Fibroblast of pulmonary artery (primary cell): ENCODE measurements at places on chromosomes 5 and 9.

- DNase-seq: no peak
Observed at GRCh38 chr5:172313915-172314314, 30.4 kb upstream of the UBTD2 start.

DNA sequence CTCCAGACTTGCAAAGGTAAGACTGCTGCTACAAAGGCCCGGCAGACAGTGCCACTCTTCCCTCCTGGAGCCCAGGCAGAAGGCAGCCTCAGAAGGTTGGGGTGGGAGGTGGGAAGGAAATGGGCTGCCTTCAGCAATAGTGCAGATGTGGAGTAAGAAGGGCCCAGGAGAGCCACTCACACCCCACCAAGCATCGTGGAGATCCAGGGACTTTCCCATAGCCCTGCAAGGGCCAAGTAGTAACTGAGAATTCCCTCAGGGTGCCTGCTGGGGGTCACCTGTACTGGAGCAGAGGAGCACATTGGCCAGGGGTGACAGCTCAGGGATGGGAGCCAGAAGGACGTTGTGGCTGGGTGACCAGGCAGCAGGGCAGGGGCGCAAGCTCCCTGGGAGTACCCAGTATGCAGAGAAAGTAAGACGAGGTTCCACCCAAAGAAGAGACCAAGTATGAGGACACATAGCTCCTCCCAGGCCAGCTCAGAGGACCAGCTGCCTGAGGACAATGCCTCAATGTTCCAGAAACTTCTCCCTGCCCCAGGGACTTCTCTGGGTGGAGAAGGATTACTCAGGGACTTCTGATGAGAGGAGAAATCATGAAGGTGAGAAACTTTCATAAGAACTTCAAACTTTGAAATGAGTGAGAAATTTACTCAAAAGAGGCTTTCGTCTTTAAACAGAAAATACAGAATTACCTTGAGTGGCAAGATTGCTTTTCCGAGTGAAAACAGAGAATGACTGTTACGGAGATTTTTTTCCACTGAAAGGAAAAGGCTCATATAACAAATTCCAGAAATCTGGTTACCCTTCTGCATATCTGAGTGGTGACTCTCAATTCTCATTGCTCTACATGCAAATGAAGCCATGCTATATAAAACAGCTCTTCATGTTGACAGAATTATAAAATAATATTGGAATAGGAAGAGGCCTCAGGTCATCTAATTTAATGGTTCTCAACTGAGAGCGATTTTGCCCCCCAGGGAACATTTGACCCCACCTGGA lies 87.9 kb upstream of the TRIO start:
- DNase-seq: no peak

DNA sequence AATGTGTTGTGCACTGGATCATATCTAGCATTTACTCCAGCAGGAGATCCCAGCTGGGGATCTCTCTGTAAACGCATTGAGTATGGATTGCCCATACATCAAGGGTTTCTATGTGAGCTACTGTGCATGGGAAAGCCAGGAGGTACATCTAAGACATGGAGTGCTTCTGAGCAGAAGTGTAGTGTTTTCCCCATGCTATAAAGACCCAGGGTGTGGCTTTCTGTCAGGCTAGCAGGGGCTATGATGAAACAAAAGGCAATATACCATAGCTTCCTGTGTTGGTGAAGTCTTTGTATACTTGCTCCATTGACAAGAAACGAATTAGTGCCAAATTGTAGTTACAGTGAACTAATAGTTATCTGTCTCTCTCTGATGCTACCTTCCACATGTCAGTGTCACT lies 329.3 kb upstream of the TLE4 start:
- DNase-seq: no peak

GRCh38 chr9:112042769-112043168 lies 132.3 kb downstream of the SUSD1 start:
- no peak for DNase-seq
